ENCODE measurements at places on chromosomes 2 and 18.

- DNase-seq = no peak
Measured at GRCh38 chr2:443216-443615, 155.3 kb upstream of the ALKAL2 start.

GRCh38 chr2:119482481-119483394 lies 41.5 kb downstream of the SCTR start:
- DNase-seq = no peak

DNA sequence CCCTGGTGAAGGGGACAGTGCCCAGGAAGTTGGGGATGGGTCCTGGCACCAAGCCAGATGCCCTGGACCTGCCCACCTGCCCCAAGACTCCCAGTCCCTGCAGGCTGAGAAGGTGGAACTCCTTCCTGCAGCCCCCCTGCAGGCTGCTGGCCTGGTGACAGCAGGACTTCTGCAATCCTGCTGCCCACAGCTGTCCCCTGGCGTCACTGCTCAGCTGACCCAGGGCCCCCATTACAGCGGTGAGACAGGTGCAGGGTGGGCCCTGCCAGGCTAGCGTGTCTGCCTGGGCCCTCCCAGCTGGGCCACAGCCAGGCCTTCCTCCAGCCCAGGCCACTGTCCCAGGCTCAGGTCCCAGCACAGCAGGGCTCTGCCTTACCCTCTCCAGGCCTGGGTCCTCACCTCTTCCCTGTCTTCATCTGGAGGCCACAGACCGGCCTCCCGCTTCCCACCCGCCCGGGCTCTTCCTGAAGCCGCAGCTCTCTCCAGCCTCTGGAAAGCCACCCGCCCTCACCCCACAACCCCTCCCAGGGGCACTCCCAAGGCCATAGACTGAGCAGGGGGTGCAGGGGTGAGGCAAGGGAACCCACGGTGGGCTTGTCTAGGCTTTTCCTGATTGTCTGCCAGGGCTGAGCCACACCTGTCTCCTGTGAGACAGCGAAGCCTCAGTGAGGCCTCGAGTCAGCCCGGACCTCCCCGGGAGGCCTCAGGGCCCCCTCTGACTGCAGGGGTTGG lies 8.8 kb upstream of the ERFE start:
- no peak for DNase-seq

DNA sequence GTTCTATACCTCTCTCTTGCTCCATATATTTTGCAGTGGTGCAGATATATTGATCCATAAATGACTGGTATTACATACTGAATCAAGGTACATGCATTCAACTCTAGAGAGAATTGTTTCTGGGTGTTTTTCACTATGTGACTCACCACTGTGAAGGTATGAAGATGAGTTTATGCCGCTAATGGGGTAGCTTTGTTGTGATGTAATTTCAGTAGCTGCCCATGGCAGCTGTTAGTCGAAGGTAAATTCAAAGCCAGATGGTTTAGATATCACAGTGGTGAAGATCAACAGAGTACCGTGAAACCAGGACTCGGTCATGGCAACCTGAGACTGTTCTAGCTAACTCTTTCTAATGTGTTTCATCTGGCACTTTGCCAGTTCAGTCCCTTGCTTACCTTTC lies 50.4 kb downstream of the PKP4 start:
- no peak for DNase-seq

DNA sequence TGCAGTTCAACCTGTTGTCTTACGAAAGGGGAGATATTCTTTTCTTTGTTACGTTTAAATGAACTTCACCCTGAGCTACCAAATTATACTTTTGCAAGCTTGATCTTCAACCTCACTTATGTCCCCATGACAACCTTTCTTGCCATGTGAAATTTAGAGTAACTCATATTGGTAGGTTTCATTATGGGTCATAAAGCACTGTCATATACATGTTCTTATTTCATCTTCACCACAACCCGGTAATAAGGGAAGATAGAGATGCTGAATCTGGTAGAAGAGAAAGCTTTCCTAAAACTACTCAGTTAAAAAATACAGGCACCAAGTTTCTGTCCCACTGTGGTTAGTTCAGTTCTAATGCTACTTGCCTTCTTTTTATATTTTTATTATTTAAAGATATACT lies 208.5 kb upstream of the NRP2 start:
- DNase-seq = no peak

- no peak for DNase-seq
Measured at GRCh38 chr2:197256547-197257170, 53.9 kb downstream of the ANKRD44 start.

GRCh38 chr2:152334701-152335015 lies 316 bp upstream of the FMNL2 start:
- DNase-seq = no peak

GRCh38 chr2:110713513-110714362 lies 18.6 kb upstream of the ACOXL start:
- DNase-seq = no peak

GRCh38 chr2:234491897-234492296 lies 5.0 kb downstream of the ARL4C start:
- no peak for DNase-seq

DNA sequence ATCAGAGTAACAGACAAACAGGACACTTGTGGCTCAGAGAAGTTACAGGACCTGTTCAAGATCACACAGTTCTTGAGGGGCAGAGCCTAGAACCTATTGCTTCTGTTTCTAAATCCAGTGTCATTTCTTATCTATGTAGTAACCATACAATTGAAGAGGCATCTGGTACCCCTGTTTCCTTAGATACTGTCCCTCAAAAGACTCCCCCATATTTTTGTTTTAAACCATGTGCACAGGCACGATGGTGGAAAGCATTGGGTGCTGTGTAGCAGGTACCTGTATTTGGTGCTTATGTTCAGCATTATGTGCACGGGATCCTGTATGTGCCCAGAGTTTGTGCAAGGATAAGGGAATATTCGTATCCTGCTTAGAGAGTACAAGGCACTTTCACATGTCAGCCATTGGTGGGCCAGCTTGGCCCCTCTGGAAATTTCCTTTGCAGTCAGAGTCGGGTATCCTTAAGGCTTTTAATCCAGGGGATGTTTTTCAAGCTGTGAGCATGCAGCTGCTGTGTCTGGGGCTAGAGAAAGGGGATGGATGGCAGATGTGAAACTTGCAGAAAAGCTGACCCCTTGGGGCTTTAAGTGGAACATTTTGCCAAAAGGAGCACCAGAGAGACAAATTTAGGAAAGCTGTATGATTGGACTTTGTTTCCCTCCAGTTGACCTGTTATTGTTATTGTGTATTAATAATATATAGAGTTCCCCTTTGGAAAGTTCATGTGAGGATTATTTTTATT lies 2.1 kb downstream of the LBH start:
- no peak for DNase-seq

DNA sequence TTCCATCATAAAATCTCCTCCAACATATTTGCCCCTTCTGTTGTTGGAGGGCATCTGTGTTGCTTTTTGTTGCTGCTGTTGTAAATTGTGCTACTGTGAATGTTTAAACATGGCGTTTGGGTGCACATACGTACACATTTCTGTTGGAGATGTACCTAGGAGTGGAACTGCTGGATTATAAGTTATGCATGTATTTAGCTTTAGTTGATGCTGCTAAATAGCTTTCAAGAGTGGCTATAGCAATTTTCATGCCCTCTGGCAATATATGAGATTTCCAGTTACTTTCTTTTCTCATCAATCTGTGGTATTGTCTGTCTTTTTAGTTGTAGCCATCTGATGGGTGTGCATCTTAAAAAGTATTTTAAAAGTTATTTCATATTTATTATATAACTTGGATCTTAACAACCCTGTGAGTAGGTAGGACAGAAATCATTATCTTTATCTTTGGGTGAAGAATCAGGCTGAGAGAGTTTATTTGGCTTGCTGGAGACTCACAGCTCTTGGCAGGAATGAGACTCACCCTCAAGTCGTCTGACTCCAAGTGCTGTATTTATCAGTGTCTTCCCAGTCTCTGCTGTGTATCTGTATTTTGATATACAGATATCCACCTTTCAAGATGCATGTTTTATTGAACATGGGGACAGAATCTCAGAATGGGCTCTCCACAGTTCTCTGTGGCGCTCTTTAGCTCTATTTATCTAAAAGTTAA lies 16.9 kb downstream of the ZNF236 start:
- no peak for DNase-seq

DNA sequence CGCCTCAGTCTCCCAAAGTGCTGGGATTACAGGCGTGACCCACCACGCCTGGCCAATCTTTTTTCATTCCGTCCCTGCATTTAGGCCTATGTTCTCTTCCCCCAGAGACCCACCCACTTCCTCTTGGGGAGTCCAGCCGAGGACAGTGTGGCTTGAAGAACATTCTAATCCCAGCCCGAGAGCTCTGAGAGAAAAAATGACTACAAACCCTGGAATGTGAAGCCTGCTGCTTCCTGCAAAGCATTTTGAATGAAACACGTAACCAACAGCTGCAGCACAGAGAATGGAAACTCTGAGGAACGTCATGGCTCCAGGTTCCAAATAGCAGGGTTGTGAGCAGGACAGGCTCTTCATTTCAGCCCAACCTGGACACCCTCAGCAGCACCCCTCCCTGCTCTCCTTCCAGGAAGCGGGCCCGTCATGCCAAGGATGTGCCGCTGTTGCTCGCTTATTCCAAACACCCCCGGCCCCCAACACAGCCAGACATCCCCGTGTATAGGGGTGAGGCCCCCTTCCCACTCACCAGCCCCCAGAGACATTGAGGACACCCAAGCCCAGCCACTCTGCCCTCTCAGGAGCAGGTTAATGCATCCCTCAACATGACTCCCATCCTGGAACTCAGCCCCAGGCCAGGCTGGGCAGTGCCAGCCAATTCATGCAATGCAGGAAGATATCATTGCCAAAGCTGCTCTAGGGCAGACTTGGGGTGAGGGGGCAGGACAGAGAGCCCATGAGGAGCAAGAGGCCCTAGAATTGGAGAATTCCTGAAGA lies 139.8 kb downstream of the ZFP36L2 start:
- no peak for DNase-seq

GRCh38 chr2:133200684-133201421 lies 367.4 kb downstream of the NCKAP5 start:
- DNase-seq = no peak

GRCh38 chr2:154484338-154485099 lies 214.0 kb upstream of the KCNJ3 start:
- no peak for DNase-seq

DNA sequence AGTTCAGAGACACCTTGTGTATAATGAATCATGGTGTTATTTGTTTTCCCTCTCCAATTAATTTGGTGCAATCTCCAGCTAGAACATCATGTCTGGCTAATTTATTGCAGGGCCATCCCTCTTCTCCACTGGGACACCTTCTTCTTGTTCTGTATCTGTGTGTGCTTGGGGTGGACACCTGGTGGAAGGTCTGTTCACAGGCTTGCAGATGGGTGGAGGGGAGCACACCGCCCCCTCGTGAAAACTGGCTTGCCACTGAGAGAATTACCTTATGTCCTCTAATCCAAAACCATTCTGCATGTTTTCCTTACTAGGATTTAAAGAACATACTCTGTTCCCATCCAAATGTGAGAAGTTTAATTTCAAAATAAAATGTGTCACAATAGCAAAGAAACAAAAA lies 1160.4 kb upstream of the ZEB2 start:
- no peak for DNase-seq

DNA sequence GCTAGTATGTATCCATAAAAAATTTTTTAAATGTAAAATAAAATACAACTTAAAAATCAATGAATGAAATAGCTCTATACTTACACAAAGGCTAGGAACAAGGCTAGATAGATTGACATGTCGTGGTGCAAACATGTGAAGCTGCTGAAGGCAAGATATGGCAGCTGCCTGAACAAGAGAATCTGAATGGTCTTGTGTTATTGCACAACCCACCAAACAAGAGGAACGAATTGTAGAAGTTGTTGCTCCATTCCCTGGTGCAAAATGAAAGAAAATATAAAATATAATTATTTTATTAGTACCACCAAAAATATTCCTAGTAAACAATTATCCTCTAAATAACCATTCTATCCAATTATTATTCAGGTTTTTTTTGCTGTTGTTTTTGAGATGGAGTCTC lies 46.4 kb downstream of the HEATR5B start:
- DNase-seq = no peak
